ENCODE measurements at places on chromosomes 12 and 14. TPM values are rescaled to one million over a fixed set of nuclear protein-coding genes. Genes with fewer than 3 reads are reported as not detected.

EPYC gene
- not detected for total RNA-seq

KERA gene
- total RNA-seq, result not detected

RPGRIP1 gene
- under 0.01 TPM for total RNA-seq

MDGA2 gene
- not detected for total RNA-seq

SOAT2 gene
- total RNA-seq, result not detected

LBHD2 gene
- not detected for total RNA-seq

JPH4 gene
- total RNA-seq, result not detected

PPFIBP1 gene
- 93.0 TPM for total RNA-seq

PLBD2 gene
- total RNA-seq, result 28.2 TPM

TEX52 gene
- total RNA-seq, result not detected

ANKRD33 gene
- total RNA-seq, result under 0.01 TPM
